Stimulated activated CD4-positive, alpha-beta T cell treated with anti-CD3 and anti-CD28 coated beads, TNF-alpha, amount 100 ng/mL, for 24 hours (primary cell): ENCODE measurements at places on chromosomes 4 and X.

GRCh38 chrX:23729214-23729613, 13.9 kb downstream of the ACOT9 start:
- no peak for DNase-seq

- no peak for DNase-seq
Measured at GRCh38 chr4:90030953-90031352, 96.2 kb upstream of the CCSER1 start.

GRCh38 chrX:139692506-139692849, 15.5 kb downstream of the MCF2 start:
- DNase-seq = no peak

DNA sequence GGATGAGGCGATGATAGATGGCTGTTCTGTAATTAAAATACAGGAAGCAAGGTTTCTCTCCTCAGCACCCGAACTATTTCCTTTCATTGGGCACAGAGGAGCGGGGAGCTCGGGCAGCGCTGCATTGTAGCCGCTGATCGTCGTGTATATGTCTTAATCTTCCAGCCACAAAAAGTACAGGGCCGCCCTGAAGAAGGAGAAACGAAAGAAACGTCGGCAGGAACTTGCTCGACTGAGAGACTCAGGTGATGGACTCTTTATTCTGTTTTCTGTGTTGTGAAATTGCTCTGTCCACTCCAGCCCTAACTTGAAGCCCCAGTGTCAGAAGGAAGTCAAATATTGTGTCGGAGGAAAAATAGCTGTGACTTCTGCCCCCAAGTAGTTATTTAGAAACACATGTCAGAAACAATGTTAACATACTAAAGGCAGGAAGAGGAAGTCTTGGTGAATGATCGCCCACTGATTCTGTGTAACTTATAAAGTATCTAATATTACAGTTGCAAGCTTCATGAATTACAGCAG, 546 bp downstream of the ZRSR2 start:
- DNase-seq = no peak

- DNase-seq = no peak
Measured at GRCh38 chr4:110680265-110680664, 57.4 kb upstream of the PITX2 start.

- no peak for DNase-seq
Measured at GRCh38 chr4:24668956-24669355, 84.6 kb upstream of the DHX15 start.

- no peak for DNase-seq
Measured at GRCh38 chr4:186227744-186228513, 622 bp downstream of the KLKB1 start.

- no peak for DNase-seq
Measured at GRCh38 chrX:37684426-37684825, 1.2 kb upstream of the XK start.

DNA sequence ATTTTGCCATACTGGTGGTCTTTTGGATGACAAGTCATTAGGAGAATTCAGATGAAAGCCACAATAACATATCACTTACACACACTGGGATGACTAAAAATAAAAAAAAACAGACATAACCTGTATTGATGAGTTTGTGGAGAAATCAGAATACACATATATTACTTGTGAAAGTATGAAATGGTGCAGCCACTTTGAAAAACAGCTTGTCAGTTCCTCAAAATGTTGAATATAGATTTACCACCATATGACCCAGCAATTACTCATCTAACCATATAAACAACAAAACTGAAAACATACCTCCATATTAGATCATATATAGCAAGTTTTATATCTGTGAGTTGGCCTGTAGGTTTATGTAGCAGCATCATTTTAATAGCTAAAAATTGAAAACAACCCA, 608.7 kb downstream of the TLL1 start:
- DNase-seq = no peak

DNA sequence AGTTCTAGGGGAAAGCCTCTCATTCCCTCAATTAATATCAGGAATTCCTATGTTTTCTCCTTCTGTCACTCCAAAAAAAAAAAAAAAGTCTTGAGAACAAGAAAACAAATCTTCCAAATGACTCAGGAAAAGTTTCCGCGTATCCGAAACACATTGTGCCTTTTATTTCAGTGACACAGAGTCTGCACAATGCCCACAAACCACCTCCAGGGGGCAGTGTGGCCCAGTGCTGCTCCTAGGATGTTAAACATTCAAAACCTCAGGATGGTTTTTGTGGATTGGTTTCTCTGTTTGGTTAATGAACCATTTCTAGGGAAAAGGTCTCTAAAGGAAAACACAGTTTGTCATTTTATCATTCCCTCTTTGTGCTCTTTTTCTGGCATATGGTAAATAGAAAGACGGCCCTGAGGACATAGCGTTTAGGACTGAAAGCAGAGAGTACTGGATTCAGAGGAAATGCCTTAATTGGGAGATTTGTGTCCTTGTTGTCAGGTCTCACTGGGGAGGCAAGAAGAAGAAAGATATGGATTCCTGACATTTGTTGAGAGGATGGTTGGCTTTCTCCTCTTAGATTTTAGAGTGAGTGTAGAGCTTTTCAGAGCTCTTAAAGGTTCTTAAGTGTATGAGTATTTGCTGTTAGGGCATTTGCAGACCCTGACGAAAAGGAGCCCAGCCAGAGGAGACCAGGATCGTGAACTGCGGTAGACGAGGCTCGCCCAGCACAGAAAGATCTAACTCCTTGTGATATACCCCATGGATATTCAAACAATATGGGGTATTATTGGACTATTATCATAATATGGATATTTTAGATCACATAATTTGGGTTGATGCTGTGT, 65.7 kb upstream of the MAP9 start:
- peak; percentile 15 for DNase-seq
